ENCODE measurements at places on chromosomes 6 and 20.

GRCh38 chr20:47412083-47412482, 55.6 kb upstream of the ZMYND8 start:
- DNase-seq, result no peak

- no peak for DNase-seq
Observed at GRCh38 chr6:26432627-26433201, 7.6 kb upstream of the BTN3A3 start.

GRCh38 chr20:29878777-29879442, 1378.6 kb upstream of the DEFB115 start:
- DNase-seq, result no peak

DNA sequence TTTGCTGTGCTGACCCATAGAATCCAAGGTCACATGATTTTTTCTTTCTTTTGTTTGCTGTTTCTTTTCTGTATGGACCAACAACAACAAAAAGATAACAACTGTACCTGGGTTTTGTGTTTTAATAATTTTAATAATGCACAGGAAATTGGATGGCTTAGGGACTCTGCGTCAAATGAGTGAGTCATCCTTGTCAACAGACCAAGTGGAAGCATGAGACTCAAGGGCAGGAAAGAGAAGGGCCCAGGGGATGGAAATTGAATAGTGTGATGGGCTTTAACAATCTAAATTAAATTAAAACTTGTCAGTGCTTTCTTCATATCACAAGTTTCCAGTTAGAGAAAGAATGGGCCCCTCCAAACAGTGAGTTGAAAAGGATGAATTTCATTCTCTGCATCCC, 413.0 kb downstream of the PREX1 start:
- no peak for DNase-seq

DNA sequence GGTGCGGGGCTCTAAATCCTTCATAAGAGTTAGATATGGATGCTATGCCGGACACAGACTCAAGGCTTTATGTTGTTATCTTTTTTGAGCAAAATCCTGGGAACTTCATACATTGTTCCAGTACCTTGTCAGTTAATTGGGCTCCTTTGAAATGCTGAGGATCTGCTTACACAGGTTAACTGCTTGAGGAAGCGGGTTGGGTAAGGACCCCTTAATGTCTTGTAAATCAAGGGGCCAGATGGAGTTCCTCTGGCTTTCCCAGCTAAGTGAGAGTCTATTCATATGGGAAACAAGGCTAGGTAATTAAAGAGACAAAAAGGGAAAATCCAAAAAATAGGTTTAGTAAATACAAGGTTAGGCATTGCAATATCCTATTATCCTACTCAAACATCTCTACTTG, 141.5 kb downstream of the OR2B2 start:
- no peak for DNase-seq

- DNase-seq, result no peak
Observed at GRCh38 chr20:63461104-63461763, 11.2 kb downstream of the KCNQ2 start.

GRCh38 chr20:9368893-9369292, 145.5 kb upstream of the LAMP5 start:
- DNase-seq, result no peak

DNA sequence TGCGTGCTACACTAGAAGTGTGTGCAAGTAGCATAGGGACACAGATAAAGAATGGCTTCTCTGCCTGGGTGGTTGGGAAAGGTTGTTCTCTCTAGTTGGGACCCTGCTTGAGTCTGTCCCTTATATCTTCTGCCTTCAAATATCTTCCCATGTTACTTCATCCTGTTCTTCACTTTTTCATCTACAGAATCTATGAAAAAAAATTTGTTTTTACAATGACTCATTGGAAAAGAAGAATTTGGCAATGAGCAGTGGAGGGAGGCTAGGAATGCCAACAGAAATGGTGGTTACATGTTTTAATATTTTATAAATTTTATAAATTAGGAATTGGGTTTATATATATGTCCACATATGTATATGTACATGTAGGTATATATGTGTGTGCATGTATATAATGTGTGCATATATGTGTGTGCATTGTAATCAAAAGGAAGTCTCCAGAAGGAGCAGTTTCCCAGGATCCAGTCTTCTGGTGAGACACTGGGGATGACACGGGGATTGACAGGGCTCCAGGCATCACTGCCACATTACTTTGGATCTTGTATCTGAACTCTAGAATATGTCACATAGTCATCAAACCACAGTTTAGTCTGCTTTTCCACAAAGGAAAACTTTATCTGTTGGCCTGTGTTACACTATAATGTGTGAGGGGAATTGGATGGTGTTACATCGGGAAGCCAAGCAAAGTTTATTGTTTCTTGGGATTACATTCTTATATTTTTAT, 75.3 kb upstream of the RIPOR2 start:
- DNase-seq, result no peak

DNA sequence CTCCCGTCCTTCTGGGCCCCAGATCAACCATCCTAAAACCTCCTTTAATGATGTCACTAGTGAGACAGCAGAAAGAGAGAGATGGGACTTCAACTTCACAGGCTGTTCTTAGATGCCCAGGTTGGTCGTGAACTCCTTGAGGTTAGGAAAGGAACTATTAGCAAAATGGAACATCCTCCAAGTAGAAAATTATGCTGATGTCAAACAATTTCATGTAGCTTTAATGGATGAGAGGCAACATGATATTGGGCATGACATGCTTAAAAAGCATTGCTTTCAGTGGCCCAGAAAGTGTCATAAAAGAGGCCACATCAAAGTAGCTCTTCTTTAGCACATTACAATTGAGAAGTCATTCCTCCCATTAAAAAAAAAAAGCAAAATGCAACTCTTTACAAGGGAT, 248.1 kb downstream of the PTPRT start:
- no peak for DNase-seq

DNA sequence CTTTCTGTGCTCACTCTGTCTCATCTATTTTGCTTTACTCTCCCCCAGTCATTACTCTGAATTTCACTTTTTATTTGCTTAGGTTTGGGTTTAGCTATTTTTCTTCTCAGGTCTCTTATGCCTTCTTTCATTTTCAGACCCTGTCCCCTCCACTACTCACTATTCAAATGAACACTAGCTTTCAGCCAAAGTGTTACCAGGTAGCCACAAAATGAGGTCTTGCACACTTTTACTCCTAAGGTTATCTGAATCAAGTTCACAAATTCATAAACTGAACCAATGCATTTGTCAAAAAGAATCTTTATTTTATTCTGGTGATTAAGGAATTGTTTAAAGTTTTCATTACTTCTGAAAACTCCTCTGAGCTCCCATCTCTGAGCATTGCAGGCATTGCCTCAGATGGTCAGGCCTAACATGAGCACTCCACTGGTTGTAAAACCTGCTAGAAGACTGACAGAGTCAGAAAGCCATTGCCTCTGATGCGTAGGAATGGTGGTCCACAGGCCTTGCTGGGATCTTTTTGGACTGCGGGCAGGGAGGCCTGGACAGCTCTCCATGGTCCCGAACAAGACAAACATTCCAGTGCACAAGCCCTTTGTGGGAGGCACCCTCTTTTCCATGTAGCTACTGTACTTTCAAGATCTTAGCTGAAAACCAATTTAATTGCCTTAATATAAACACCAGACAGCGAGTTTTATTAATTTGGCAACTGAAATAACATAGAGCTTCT, 48.5 kb downstream of the FYN start:
- no peak for DNase-seq

- DNase-seq, result no peak
Observed at GRCh38 chr6:30601436-30601814, 15.6 kb downstream of the PPP1R10 start.

- DNase-seq, result peak; percentile 90
Observed at GRCh38 chr6:149922642-149923326, at the start of gene RAET1G. RAET1G (minus strand) TSS chr6:149923121; CDS start chr6:149923010, 111 bp downstream.

All from substantia nigra (tissue), 51 donors.